ENCODE measurements at places on chromosomes 11 and 22.
A peak's percentile ranks its signal among the peaks of the same experiment; 100 is the strongest.

DNA sequence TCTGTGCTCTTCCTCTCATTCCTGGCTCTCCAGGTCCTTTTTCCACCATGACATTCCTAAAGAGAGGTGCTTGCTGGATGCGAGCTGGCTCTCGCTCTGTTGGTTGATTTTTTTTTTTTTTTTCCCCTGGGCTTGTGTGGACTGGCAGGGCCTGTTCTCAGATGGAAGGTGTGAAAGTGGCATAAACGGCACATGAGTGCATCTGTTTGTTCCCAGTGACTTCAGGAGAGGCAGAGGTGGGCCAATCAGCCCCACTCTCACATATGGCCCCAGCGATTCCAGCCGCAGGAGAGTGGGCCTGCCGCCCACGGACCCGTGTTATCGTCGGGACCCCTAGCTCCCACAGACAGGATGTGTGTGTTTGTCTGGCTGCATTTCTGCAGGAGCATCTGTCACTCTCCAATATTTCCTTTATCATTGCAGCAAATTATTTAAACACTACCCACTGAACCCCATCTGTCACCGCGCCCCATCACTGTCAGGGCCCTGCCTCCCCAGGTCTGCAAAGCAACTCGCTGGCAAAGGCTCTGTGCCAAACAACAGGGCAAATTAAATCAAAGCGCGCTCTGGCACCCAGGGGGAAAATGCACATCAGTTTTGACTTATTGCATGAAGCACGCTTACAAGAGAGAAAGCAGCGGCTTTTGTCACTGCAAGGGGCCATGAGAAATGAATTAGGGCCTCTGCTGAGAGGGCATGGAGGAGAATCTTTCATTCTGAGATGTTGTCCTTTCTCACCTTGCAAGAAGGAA, 886.3 kb downstream of the NTM start:
- H3K36me3 ChIP-seq, result no peaks in the 10 kb centered on the region
- H3K4me3 ChIP-seq, result no peak overlapping the region
- H3K4me1 ChIP-seq, result no peaks in the 10 kb centered on the region
- H3K27ac ChIP-seq, result no peak overlapping the region
- no peaks in the 10 kb centered on the region for H3K27me3 ChIP-seq

GRCh38 chr11:76839311-76839710, 21.4 kb upstream of the ACER3 start:
- H3K4me3 ChIP-seq, result no peak overlapping the region
- H3K4me1 ChIP-seq, result peaks cover 21% of the 10 kb centered on the region
- H3K27me3 ChIP-seq, result no peaks in the 10 kb centered on the region
- no peak for DNase-seq
- no peaks in the 10 kb centered on the region for H3K36me3 ChIP-seq
- H3K27ac ChIP-seq, result no peak overlapping the region

- H3K4me1 ChIP-seq, result no peaks in the 10 kb centered on the region
- no peaks in the 10 kb centered on the region for H3K36me3 ChIP-seq
- no peak overlapping the region for H3K27ac ChIP-seq
- no peak for DNase-seq
- H3K4me3 ChIP-seq, result no peak overlapping the region
- H3K27me3 ChIP-seq, result no peaks in the 10 kb centered on the region
Measured at GRCh38 chr11:104061853-104062521, 25.5 kb downstream of the DDI1 start.

GRCh38 chr11:121236115-121237001, 56.2 kb upstream of the SC5D start:
- no peak for DNase-seq
- H3K4me3 ChIP-seq, result no peak overlapping the region
- no peaks in the 10 kb centered on the region for H3K36me3 ChIP-seq
- H3K27ac ChIP-seq, result no peak overlapping the region
- H3K4me1 ChIP-seq, result peaks cover 12% of the 10 kb centered on the region

DNA sequence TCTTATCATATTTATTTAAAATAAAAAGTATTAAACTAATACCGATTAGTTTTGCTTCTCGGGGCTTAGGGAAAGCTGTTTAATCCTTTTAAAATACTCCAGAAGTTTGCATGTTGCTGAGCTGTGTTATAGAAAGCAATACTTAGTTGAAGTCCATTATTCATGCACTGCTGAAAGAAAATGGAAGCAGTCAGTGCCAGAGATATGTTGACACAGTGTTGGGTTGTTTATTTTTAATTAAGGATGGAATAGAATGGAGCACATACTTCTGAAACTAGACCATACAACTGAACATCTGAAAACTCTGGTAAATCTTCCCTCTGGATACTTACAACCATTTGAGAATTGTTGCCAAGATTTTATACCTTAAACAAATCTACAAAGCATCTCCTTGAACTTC, 282.7 kb upstream of the CCDC179 start:
- no peak overlapping the region for H3K4me3 ChIP-seq
- H3K4me1 ChIP-seq, result no peaks in the 10 kb centered on the region
- no peaks in the 10 kb centered on the region for H3K36me3 ChIP-seq
- no peaks in the 10 kb centered on the region for H3K27me3 ChIP-seq

GRCh38 chr11:18384157-18384641, 10.2 kb upstream of the LDHA start:
- peaks cover 28% of the 10 kb centered on the region for H3K4me1 ChIP-seq
- H3K27me3 ChIP-seq, result no peaks in the 10 kb centered on the region
- DNase-seq, result peak; percentile 78
- H3K36me3 ChIP-seq, result no peaks in the 10 kb centered on the region
- peak overlapping the region; percentile 90 for H3K27ac ChIP-seq

DNA sequence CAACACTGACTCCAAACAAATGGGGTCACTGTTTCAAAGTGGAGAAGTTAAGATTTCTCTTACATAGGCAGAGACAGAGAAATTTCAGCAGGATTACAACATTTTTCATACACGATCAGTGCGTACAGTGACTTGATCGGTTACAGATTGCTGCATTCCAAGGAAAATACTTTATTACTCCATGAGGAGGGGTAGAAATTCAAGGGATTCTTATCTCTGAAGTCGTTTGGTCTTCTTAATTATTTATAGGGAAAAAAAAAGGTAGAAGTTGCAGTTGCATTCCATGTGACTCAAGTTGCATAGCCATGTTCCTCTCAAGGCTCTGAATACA, 10.7 kb upstream of the SMIM38 start:
- no peaks in the 10 kb centered on the region for H3K4me1 ChIP-seq
- peaks cover 39% of the 10 kb centered on the region for H3K36me3 ChIP-seq
- no peaks in the 10 kb centered on the region for H3K27me3 ChIP-seq
- H3K4me3 ChIP-seq, result no peak overlapping the region

DNA sequence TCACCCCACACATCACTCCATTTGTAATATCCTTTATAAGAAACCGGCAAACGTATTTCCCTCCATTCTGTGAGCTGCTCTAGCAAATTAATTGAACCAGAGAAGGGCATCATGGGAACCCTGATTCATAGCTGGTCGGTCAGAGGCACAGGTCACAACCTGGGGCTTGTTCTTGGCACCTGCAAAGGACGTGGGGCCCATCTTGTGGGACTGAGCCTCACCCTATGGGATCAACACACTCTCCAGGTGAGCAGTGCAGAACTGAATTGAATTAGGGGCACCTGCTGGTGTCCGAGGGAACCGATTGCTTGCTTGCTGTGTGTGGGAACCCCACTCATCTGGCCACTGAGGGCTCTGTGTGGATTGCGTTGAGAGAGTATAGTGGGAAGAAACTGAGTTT, 145.3 kb downstream of the CTTN start:
- no peaks in the 10 kb centered on the region for H3K36me3 ChIP-seq
- H3K4me1 ChIP-seq, result no peaks in the 10 kb centered on the region
- no peaks in the 10 kb centered on the region for H3K27me3 ChIP-seq
- H3K4me3 ChIP-seq, result no peak overlapping the region
- DNase-seq, result no peak
- no peak overlapping the region for H3K27ac ChIP-seq

DNA sequence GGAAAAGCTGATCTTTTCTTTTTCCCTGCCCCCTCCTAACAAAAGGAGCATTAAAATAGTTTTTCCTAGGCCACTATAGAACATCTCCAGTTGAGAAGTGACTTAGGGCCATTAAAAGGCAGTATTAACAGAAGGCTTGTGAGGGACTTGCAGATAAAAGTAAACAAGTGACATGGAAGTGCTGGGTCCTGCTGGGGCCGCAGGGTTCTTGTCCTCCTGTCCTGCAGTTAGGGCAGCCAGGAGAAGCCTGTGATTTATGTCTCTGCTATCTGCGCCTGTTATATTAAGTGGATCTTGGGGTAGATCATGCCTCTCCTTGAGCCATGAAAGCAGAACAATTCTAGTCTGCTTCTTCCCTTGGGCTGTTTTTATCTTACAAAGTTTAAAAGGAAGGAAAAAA, 271.4 kb upstream of the C11orf87 start:
- no peak overlapping the region for H3K27ac ChIP-seq
- H3K4me1 ChIP-seq, result no peaks in the 10 kb centered on the region
- H3K36me3 ChIP-seq, result no peaks in the 10 kb centered on the region
- no peak overlapping the region for H3K4me3 ChIP-seq
- H3K27me3 ChIP-seq, result no peaks in the 10 kb centered on the region

DNA sequence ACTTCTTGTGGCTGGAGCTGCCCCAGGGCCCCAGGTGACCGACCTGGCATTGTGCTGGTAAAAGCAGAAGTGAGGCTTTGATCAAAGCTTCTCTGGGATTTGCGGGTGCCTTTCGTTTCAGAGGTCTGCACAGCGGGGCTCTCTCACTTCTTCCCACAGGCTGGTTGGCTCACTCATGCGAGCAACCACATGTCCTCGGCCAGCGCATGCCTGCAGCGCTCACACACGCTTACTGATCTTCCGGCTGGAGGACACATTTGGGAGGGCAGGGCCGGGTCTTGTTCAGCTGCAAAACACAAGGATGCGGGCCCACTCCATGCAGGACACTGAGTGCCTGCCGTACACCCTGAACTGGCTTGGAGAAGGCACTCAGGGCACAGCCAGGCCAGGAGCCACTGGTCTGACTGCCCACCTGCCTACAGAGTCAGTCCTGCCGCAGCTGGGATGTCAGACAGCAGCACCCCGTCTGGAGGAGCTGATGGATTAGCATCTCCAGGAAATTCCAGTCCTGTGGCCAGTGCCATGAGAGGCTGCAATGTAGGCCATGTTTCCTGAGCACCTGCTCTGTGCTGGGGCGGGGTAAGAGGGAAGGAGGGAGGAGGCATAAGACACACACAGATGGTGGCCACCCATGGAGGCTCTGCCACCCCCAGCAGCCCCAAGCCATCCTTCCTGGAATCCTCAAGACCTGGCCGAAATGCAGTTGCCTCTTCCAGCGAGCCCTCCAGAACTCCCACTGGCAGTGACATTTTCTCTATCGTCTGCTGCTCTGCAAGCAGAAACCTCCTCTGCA, 1383.2 kb downstream of the BRD1 start:
- no peak overlapping the region for H3K4me3 ChIP-seq
- H3K27ac ChIP-seq, result no peak overlapping the region
- H3K27me3 ChIP-seq, result peaks cover 62% of the 10 kb centered on the region
- no peak for DNase-seq
- no peaks in the 10 kb centered on the region for H3K4me1 ChIP-seq
- no peaks in the 10 kb centered on the region for H3K36me3 ChIP-seq

GRCh38 chr11:134014511-134014910, 54.4 kb upstream of the JAM3 start:
- H3K36me3 ChIP-seq, result no peaks in the 10 kb centered on the region
- H3K4me1 ChIP-seq, result no peaks in the 10 kb centered on the region
- H3K27me3 ChIP-seq, result peaks cover 26% of the 10 kb centered on the region
- H3K4me3 ChIP-seq, result no peak overlapping the region

GRCh38 chr22:45688600-45689080, 17.0 kb downstream of the ATXN10 start:
- no peak overlapping the region for H3K4me3 ChIP-seq
- H3K27ac ChIP-seq, result peak overlapping the region; percentile 32
- DNase-seq, result no peak
- H3K4me1 ChIP-seq, result no peaks in the 10 kb centered on the region
- H3K36me3 ChIP-seq, result peaks cover 29% of the 10 kb centered on the region

DNA sequence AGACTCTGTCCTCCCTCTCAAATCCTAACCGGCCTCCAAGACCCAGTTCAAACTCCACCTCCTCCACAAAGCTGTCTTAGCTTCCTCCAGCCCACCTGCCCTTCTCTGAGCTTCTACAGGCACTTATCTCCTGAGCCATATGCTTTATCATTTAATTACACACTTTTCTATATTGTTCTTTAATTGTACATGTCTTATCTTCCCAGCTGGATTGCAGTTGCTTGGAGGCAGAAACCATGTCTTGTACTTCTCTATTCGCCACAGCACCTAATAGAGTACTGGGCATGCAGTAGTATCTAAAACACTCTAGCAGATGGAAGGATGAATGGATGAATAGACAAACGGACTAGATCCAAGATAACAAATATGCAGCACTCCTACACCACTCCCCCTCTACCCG, 11.3 kb downstream of the TRIM29 start:
- H3K27ac ChIP-seq, result no peak overlapping the region
- DNase-seq, result no peak
- H3K4me3 ChIP-seq, result no peak overlapping the region
- H3K4me1 ChIP-seq, result peaks cover 7% of the 10 kb centered on the region
- H3K36me3 ChIP-seq, result no peaks in the 10 kb centered on the region
- H3K27me3 ChIP-seq, result peaks cover 9% of the 10 kb centered on the region

GRCh38 chr11:47469361-47470179, 20.6 kb upstream of the RAPSN start:
- DNase-seq, result no peak
- H3K27ac ChIP-seq, result peak overlapping the region; percentile 44
- peaks cover 54% of the 10 kb centered on the region for H3K4me1 ChIP-seq
- no peaks in the 10 kb centered on the region for H3K27me3 ChIP-seq
- peaks cover 66% of the 10 kb centered on the region for H3K36me3 ChIP-seq

DNA sequence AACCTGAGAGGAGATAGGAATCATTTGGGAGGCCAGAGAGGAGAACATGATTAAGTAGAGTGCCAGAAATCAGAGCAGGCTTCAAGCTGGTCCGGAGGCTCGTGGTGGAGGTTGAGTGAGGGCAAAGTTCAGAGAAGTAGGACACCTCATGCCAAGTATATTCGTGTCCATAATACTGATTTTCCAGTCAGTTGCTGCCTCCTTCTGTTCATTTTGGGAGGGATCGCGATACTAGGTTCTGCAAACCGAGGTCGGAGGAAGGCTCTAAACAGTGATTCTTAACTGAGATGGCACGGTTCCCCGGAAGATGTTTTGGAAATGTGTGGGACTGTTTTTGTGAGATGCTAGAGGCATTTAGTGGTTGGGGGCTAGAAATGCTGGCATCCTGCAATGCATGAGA, 13.6 kb upstream of the CD3E start:
- H3K36me3 ChIP-seq, result no peaks in the 10 kb centered on the region
- DNase-seq, result peak; percentile 70
- H3K4me1 ChIP-seq, result no peaks in the 10 kb centered on the region
- H3K27me3 ChIP-seq, result no peaks in the 10 kb centered on the region
- no peak overlapping the region for H3K27ac ChIP-seq

DNA sequence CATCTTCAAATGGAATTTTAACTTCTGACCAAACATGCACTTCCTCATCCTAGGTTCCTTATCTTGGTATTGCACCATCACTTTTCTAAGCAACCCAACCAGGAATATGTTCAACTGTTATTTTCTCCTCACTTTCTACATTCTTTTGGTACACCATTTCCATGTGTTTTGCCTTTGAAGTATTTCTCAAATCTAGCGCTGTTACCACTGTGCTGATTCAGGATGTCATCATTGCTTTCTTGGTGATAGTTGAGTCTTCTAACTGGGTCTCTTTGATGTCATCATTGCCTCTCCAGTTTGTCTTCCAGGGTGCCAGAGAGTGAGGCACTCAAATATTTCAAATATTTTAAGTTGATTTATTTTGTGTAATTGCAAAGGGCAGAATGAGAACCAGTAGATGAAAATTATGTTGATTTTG, 47.5 kb downstream of the HORMAD2 start:
- no peaks in the 10 kb centered on the region for H3K36me3 ChIP-seq
- H3K27ac ChIP-seq, result no peak overlapping the region
- H3K4me3 ChIP-seq, result no peak overlapping the region

GRCh38 chr22:17888855-17889254, 114.6 kb upstream of the BID start:
- DNase-seq, result peak; percentile 50
- no peak overlapping the region for H3K27ac ChIP-seq
- no peak overlapping the region for H3K4me3 ChIP-seq
- H3K27me3 ChIP-seq, result no peaks in the 10 kb centered on the region
- H3K36me3 ChIP-seq, result peaks cover 12% of the 10 kb centered on the region

All from stomach (tissue), 19 donors.